Activated naive CD8-positive, alpha-beta T cell treated with anti-CD3 and anti-CD28 coated beads, Interleukin-2, amount 10 ng/mL, durations not matched to agents 7 days and 5 days (primary cell): ENCODE measurements at places on chromosomes 4 and X. TPM values are rescaled to one million over a fixed set of nuclear protein-coding genes. Genes with fewer than 3 reads are reported as not detected.

GRCh38 chr4:168437192-168437943 is 42.9 kb downstream of the DDX60L start:
- H3K4me1 ChIP-seq: peaks cover 8% of the 10 kb centered on the region
- H3K4me3 ChIP-seq: no peak overlapping the region
- no peak for DNase-seq
- peaks cover 45% of the 10 kb centered on the region for H3K36me3 ChIP-seq

The PLK4 gene
- 39.4 TPM for total RNA-seq

The GPRASP3 gene
- 2.0 TPM for total RNA-seq

DNA sequence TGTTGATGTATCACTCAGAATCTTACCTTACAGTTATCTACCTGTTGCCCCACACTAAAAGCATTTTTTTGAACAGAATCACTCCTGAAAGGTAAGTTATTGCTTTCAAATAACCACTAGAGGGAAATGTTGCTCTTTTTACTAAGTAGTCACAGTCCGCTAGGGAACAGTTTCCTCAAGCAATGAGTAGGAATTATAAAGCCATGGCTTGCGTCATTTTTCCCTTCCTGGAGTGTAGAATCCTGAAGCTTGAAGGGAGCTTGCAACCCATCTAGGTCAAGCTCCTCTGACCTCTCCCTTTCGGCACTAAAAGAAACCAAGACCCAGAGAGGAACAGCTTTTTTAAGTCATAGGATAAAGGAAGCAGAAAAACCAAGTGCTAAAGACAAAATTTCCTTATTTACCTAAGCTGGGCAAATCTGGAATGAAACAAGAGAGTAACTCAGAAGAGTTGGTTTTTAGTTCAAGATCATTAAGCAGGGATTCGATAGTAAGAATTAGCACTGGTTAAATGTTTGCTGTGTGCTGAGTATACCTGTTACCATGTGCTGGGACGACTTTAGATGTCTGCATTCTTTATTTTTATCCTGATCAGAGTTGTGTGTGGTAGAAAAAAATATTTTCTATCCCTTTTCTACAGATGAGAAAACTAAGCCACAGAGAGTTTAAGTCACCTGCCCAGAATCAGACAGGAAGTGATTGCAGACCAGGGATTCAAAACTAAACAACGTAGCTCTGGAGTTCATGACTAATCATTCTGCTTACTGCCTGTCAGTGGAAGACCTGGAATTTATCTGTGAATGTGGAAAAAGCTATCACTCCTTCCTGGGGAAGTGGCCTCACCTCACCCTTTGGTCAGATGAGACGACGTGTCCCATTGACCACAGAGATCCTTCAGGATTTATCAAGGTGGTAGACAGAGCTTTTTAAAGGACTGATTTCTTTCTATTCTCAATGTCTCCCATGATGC is 631.5 kb downstream of the RAB28 start:
- H3K36me3 ChIP-seq: no peaks in the 10 kb centered on the region
- peaks cover 10% of the 10 kb centered on the region for H3K4me1 ChIP-seq
- H3K27ac ChIP-seq: no peak overlapping the region
- peaks cover 18% of the 10 kb centered on the region for H3K27me3 ChIP-seq

GRCh38 chr4:25330335-25330734 is 17.8 kb downstream of the ZCCHC4 start:
- no peak overlapping the region for H3K27ac ChIP-seq
- H3K27me3 ChIP-seq: no peaks in the 10 kb centered on the region
- H3K4me1 ChIP-seq: peaks cover 12% of the 10 kb centered on the region
- no peak overlapping the region for H3K4me3 ChIP-seq
- H3K36me3 ChIP-seq: peaks cover 2% of the 10 kb centered on the region

DNA sequence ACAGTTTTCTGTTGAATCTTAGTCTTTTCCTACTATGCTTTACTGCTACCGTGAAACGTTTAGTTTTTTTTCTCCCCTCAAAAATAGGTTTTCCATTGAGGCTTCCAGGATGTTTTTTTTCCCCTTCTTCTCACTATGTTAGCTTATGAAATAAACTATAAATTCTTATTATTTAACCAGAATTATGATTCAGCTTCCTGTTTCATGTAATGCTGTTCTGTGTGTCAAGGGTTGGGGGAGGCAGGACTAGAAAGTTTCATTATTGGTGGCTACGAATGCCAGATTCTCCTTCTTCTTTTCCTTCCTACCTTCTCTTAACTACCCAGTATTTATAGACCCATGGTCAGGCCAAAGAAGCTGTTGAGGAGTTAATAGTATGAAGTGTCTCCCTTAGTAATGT is 11.8 kb downstream of the CLCN5 start:
- H3K27me3 ChIP-seq: no peaks in the 10 kb centered on the region
- DNase-seq: no peak
- H3K36me3 ChIP-seq: no peaks in the 10 kb centered on the region
- H3K4me1 ChIP-seq: no peaks in the 10 kb centered on the region

- DNase-seq: no peak
- peaks cover 32% of the 10 kb centered on the region for H3K4me1 ChIP-seq
- H3K27ac ChIP-seq: no peak overlapping the region
Observed at GRCh38 chr4:26075583-26075982, 161.6 kb downstream of the SMIM20 start.

The USP17L20 gene
- not detected for total RNA-seq

The VCX gene
- total RNA-seq: not detected

GRCh38 chr4:128068918-128069317 is 7.8 kb downstream of the LARP1B start:
- H3K36me3 ChIP-seq: no peaks in the 10 kb centered on the region
- H3K27ac ChIP-seq: no peak overlapping the region
- no peak for DNase-seq
- no peaks in the 10 kb centered on the region for H3K27me3 ChIP-seq

The RAB41 gene
- total RNA-seq: not detected
